DMS 273 treated with DMSO at 0.1 percent for 48 hours (cell line): ENCODE measurements at places on chromosomes 1 and 21.

GRCh38 chr1:60949154-60949825 is 133.1 kb upstream of the NFIA start:
- no peak for DNase-seq

DNA sequence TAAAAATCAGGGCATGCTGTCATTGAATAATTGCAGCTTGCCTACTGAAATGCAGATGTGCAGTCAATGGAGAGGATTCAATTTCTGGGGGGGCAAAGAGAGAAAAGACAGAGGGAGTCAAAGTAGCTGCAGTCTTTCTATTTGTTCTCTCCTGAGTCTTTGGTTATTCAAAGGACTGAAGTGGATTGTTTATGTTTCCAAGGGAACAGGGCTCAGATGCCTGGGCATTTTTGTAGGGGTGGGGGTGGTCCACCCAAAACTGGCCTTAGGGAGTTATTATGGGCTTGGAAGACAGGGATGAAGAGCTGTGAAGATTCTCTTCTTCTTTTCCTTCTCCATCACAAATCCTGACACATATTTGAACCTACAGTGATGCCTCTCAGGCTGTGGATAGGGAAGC is 408.8 kb upstream of the DAB1 start:
- no peak for DNase-seq

DNA sequence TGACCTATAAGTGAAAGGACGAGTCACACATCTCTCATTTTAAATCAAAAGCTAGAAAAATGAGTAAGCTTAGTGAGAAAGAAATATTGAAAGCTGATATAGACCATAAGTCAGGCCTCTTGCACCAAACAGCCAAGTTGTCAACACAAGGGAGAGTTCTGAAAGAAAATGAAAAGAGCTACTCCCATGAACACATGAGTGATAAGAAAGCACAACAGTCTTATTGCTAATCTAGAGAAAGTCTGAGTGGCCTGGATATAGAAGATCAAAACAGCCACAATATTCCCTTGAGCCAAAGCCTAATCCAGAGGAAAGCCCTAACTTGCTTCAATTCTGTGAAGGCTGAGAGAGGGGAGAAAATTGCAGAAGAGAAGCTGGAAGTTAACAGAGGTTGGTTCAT is 175.0 kb downstream of the SMYD3 start:
- DNase-seq, result no peak

DNA sequence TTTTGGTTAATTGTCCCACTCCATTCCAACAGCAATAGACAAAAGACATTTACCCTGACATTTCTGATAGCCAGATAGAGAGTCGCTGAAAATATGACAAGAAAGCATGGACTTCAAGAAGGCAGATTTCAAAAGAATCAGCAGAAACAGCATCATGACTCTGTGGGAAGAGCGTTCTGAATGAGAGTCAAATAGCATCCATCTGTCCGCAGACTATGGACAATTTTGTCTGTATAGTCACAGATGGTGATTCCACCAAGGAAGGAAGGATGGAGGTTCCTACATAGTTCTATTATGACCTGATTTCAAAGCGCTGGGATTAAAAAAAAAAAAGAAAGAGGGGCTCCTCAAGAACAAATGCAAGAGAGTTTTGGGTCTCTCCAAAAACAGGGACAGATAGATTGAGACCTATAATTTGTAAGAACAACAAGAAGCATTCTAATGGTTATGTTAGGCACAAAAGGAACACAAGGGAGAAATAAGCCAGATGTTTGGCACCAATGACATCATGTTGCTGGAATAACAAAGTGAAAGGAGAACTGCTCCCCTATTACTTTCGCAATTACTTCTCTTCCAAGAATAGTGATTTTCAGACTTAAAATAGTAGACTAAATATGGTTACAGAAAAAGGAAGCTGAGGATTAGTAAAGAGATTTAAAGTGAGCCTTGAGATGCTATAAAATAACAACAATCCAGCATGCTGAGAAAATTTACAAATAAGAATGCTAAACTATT is 28.5 kb downstream of the NIBAN1 start:
- peak; percentile 67 for DNase-seq

GRCh38 chr1:236759252-236759859 is 35.7 kb upstream of the MTR start:
- no peak for DNase-seq

GRCh38 chr1:67535474-67535873 is 105.3 kb upstream of the SERBP1 start:
- peak; percentile 22 for DNase-seq

GRCh38 chr1:67815303-67816094 is 17.8 kb downstream of the GNG12 start:
- no peak for DNase-seq

DNA sequence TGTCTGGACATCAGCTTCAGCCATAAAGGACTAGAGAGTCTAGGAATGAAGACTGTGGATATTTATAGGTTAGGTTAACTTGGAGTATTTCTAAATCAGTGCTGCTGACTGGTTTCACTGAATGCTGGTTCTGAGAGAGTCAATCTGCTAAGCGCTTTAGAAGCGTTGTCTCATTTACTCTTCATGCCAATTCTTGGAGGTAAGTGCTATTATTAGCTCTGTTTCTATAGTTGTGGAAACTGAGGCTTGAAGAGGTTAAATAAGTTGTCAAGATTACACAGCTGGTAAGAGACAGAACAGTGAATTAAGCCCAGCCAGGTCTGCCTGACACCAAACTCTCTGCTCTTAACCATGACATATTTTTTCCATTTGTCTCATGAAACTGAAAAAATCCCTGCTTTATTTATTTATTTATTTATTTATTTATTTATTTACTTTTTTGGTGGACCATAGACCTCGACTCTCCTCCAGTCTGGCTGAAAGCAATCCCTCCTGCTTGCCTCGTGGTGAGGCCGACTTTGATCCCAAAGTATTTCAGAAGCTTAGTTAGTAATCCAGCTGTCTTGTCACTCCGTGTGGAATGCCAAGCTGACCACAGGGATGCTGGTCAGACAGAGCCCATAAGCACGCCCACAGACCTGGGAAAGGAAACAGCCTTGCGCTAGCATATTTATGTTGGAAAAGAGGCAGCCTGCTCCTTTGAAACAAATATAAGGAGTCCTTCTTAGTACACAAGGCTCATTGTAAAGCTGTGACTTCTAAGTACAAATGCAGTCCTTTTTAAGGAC is 16.9 kb downstream of the NTMT2 start:
- no peak for DNase-seq

- DNase-seq, result no peak
These were observed 622.1 kb downstream of the PLPP3 start for GRCh38 chr1:55957276-55957675.

DNA sequence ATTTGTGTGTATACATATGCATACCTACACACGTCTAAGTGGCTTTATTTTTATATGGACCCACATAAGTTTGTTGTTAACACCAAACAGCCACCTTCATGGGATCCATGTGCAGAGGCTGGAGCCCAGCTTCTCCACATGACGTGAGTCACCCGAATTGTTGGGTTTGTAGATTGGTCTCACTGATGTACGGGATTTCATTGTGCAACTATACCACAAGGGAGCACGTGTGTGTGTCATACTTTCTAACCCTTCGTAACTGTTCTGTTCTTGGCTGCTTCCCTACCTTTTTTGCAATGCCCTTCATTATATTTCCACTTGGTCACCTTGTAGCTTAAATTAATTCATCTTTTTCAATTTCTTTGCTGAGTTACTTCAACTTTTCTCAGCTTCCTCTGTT is 21.0 kb downstream of the SPRTN start:
- no peak for DNase-seq

DNA sequence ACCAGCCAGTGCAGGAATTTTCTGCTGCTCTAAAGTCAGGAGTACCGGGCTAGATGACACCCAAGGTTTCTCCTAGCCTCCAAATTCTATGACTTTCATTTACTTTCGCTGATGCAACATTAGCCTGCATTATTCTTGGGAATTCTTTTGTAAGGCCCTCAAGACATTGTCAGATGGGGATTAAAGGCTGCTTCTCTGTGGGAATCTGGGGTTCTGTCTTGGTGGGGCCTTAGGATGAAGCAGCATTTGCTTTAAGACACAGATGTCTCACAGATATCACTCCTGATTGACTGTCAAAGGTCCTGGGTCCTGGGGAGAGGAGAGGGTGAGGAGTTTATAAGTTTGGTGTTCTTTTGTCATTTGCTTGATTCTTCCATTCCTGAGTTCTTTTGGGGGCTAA is 11.6 kb downstream of the PKP1 start:
- no peak for DNase-seq

GRCh38 chr1:118977600-118977999 is 10.5 kb downstream of the TBX15 start:
- DNase-seq, result no peak

DNA sequence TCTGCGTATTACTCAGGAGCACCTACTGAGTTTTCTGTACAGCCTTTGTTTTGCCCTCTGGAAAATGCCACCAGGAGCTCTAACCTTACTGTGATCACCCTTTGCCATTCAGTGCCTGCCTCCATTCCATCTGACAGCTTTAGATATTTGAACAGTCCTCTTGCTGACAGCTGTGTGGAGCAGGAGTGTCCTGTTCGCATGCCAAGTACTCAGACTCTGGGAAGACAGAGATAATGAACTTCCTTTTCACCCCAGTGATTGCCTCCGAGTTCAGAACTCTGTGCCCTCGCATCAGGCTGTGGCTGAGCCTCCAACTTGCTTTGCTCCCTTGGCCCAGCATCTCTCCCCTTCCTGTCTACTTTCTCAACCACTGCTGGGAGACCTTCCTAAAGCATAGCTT is 74.0 kb downstream of the CACNA1E start:
- no peak for DNase-seq

GRCh38 chr1:23661887-23662286 is 29.7 kb upstream of the RPL11 start:
- no peak for DNase-seq

DNA sequence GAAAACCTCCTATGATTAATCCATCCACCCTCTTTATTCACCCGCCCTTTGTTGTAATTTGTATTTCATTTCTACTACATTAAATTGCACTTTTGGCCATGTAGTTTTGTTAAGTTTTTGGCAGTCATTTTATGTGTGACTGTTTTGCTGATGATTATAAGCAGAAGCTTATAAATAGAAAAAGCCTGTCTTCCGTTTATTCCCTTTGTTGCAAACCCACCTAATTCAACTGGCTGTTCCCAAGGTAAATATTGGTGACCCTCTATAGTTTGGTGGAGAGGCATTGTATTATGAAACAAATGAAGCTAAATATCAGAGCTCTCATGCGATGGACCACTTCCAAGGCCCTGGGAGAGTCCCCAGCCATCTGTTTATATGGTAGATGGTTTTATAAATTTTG is 36.7 kb upstream of the IGSF3 start:
- no peak for DNase-seq

GRCh38 chr1:77089756-77090155 is 129.5 kb downstream of the PIGK start:
- DNase-seq, result no peak

- DNase-seq, result no peak
These were observed 10.6 kb upstream of the MYSM1 start for GRCh38 chr1:58710190-58711085.

DNA sequence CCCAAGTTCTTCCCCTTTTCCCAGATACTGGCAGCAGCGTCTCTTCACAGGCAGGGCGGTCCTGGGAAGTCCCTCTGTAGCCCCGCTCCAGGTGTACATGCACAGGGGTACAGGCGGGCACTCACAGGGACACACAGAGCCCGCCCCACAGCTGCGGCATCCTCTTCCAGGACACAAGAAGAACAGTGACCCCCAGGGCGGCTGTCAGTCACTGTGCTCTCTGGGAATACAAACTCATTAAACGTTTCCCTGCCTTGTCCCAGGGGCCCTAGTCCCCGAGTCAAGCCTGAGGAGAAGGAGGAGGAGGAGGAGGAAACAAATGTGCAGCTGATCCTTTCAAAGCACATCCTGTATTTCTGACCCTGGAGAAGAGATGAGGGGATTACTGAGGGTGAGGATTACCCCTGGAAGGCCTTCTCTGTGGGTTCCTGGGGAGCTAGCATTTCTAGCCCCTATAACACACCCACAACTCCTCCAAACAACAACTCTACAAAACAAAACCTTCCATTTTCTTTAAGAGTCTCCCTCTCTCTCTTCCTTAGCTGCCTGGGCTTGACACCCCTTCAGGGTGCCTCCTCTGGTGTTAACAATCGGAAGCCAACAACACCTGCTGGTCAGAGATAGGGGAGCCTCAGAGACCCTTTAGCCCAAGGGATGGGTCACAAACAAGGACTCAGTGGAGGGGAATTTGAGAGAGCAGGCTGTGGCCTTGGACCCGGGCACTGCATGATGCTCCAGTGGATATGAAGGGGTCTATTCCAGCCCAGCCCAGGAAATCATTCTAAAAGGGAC is 28.4 kb upstream of the DMBX1 start:
- no peak for DNase-seq

DNA sequence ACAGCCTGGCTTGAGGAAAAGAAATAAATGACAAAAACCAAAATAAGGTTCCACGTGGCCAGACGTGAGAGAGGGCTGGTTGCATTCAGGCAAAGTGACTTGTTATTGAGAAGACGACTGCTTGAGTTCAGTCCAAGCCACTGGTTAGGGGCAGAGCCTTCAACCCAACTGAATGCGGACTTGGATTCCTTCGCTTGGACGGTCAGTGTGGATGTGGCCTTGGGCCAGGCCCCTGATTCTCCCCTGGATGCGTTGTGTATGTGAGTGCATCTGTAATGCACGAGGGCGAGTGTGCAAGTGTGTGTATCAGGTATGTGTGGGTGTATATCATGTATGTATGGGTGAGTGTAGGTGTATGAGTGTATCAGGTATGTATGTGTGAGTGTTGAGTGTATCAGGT is 1.9 kb downstream of the PLA2G2F start:
- no peak for DNase-seq

- no peak for DNase-seq
These were observed 32.3 kb downstream of the RCAN1 start for GRCh38 chr21:34582506-34583150.

DNA sequence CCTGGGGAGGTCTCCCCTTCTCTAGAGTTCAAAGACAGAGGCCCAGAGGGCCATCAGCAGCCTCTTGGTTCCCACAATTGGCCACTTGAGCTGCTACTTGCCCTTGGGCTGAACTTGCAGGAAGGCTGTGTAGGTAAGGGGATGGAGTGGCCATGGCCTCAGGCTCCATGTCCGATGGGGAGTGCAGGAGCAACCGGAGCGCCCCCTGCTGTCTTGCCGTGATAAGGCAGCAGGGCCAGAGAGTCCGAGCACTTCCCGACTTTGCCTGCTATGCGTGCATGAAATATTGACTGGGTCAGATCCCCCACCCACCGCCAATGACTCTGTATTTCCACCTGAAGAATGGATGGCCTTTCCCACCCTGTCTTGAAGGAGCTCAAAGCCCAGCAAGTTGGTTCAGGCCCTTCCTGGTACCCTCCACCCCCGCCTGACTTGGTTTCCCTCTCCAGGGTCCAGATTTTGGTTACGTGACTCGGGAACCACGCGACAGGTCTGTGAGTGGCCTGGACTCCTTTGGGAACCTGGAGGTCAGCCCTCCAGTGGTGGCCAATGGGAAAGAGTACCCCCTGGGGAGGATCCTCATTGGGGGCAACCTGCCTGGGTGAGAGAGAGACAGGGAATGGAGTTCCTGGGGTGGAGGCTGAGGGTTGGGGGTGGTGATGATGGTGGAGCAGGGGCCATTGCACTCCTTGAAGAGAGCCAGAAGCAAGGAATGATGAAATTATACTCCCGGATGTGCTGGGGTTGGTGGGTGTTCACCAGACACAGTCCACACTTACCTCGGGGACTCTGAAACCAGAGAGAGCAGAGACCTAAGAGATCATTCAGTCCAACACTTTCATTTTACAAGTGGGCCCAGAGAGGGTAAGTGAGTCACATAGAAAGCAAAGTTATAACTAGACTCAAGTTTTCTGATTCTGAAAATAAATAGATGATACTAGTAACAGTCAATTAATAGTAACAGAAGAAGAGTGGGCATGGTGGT is 25.6 kb downstream of the PADI3 start:
- DNase-seq, result no peak

- DNase-seq, result no peak
These were observed 29.7 kb upstream of the LAPTM5 start for GRCh38 chr1:30787266-30787665.

GRCh38 chr1:49102752-49103151 is 326.1 kb upstream of the BEND5 start:
- DNase-seq, result no peak
